Substantia nigra (tissue), 51 donors: ENCODE measurements at places on chromosomes 7 and 10.
A peak's percentile ranks its signal among the peaks of the same experiment; 100 is the strongest.

DNA sequence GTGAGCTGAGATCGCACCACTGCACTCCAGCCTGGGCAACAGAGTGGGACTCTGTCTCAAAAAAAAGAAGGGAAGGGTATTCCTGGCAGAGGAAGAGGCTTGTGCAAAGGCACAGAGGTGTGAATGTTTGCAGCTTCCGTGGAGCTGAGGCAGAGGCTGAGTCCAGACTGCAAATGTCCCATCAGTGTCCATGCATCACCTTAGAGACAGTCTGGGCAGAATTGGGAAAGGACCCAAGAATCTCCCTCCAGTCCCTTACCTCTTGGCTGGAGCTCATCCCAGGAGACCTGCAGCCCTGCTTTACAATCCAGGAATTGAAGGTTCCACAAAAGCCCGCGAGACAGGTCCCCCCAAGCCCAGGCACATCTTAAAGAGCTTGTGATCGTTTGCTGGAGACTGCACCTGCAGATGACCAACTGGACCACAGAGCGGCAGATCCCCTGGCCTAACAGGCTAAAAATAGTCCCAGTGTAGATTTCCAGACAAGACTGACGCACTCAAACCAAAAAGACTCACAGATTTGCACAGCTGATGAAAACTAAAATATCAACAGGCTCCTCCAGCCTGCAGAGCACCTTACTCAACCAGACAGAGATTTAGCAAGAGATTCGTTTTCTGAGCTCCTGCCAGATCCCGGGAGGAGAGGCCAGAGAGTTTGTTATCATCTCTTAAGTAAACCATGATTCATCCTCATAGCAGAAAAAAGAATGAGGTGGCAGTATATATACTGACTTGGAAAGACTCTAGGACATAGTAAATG, 22.9 kb upstream of the NANOS1 start:
- no peak for DNase-seq

- no peak for DNase-seq
Measured at GRCh38 chr7:30983914-30984247, 20.1 kb downstream of the GHRHR start.

GRCh38 chr10:114616516-114616915, 41.6 kb downstream of the ABLIM1 start:
- DNase-seq = no peak

DNA sequence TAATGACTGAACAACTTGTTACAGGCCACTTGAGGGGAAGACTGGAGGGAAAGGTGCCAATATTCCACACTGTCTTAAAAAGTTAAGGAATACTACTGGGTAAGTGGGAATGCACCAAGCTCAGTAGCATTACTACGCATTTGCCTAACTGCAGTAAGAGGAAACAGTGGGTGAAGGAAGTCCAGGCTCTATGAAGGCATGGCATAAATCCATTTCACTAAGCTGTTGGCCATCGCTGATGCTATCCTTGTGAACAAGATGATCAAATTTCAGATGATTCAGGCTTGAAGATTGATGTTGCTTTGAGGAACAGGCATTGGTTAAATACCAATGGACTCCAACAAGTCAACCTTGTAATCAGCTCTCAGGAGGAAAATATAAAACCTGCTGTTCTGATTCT, 44.2 kb upstream of the TES start:
- DNase-seq = no peak

- DNase-seq = peak; percentile 67
Measured at GRCh38 chr10:123009105-123009820, 457 bp downstream of the ACADSB start.

DNA sequence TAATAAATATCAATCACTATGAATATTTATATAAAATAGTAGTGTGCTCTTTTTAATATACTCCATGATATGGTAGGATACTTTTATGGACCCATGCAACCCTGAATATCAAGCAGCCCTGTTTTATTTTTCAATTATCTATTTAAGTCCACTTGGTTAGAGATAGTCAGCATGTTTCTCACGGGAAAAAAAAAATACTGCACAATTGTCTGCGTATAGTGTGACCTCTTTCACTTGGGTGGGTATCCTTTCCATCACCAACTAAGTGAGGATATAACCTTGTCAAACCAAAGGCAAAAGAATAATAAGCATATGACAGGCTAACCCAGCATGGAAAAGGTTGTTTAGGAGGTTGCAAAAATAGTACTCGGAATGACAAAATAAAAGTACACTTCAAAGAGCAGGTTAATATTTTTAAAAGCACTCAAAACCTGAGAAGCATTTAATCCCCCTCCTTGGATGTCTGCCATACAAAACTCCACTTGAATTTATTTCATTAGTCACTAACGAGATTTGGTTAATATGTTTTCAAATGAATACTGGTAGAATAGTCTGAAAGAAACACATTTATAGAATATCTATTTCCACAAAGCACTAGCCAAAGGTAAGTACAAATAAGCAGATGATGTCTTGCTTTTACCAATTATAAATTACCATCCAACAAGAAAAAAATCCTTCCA, 76.5 kb downstream of the IMMP2L start:
- DNase-seq = no peak

DNA sequence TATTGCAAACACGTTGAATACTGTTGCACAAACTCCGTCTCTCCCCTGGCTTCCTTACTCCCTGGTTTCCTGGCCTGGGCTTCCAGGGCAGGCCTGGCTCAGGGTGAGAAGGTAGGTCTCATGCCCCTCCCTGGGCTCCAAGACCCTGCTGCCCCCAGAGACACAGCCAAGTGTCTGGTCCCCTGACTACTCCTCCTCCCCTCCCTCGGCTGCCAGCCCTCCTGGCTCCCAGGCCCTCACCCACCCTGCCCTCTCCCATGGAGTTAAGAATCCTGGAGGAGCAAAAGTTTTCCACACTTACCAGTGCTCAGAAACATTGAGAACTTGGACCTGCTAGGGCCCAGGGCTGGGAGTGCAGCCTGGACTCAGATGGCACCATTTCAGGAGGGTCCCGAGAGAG, 47.2 kb upstream of the RABGEF1 start:
- DNase-seq = no peak

DNA sequence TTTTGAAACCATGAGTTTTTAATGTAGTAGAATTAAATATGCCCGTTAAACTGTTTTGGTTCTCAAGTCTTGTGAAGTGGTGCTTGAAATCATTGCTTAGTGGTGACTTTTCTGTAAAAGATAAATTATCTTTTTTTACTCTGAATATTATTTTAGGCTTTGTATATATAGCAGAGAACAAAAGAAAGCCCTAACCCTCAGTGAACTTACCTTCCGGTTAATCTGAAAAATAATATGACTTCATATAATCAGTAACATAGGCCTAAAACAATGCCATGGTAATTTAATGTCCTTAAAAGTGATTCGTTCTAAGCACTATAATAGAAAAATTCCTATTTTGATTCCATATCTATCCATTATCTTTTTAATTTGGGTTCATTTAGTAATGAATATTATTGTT, 21.8 kb downstream of the AKAP9 start:
- DNase-seq = no peak

DNA sequence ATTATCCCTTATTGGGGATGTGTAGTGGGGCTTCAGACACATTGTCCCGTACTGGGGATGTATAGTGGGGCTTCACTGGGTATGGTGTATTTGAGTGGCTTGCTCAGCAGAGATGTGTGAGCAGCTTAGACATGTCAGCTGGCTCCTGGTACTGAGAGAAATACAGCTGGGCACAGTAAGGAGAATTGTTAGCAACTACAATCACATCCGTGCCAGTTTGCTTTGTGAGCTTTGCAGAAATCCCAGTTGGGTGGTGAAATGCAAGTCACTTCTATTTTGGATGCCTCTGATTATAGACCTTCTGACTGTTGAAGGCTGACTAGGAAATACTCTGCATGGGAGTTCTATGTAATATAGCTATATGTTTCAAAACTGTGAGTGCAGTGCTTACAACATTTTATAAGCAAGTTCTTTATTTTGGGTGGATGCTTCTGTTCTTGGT, 10.8 kb downstream of the CCNY start:
- DNase-seq = peak; percentile 82

DNA sequence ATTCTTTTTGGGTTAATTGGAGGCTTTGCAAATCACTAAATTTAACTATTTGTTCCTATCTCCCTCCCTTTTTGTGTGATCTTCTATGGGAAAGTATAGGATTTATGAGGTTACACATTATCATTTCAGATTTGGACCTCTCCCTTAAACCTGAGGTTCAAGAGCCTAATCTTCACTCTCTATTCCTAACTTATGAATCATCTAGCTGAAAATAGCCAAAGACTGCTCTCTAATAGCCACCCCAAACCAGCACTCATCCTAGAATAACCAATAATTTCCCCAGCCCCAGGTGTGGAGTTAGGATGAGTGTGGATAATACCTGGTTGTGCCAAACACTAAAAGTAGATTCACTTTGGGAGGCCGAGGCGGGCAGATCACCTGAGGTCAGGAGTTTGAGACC, 499.2 kb downstream of the GFRA1 start:
- no peak for DNase-seq

- no peak for DNase-seq
Measured at GRCh38 chr10:49375611-49376010, 20.3 kb downstream of the DRGX start.

- DNase-seq = no peak
Measured at GRCh38 chr7:11843113-11843765, 11.2 kb upstream of the THSD7A start.

DNA sequence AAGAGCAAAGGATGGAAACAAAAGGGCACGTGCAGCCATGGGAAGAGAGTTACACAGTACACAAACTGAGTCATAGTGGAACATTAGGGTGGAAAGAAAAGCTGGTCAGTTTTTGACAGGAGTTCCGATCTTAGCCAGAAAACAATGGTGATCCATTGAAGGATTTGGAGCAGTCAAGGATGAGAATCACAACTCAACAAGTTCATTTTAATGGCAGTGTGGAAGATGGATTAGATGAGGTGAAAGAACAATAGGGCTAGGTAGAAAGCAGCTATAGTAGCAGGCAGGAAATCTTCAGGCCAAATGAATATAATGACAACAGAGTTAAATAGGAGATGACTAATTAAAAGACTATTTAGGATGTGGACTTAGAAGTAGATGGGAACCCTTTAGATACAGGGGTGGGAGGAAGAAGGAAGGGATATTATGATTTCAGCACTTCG, 136.3 kb downstream of the DOCK4 start:
- DNase-seq = no peak

GRCh38 chr10:111072232-111072631, 4.6 kb upstream of the ADRA2A start:
- DNase-seq = no peak

DNA sequence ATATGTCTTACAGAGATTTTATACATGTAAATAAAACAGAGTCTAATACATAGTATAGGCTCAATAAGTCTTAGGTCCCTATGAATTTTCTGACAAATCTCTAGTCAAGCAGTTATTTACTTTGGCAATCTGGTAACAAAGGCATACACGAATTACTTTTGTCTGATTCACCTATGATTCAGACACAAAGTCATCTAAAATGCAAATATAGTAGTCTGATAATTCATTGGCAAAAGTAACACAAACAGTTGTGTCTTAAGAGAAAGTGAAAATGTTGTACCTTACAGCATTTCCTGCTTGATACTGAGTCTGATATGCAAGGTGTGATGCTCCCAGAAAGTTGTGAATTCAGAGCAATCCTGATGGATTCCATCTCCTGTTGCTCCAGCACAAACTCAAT, 209.4 kb upstream of the PRSS1 start:
- DNase-seq = no peak

DNA sequence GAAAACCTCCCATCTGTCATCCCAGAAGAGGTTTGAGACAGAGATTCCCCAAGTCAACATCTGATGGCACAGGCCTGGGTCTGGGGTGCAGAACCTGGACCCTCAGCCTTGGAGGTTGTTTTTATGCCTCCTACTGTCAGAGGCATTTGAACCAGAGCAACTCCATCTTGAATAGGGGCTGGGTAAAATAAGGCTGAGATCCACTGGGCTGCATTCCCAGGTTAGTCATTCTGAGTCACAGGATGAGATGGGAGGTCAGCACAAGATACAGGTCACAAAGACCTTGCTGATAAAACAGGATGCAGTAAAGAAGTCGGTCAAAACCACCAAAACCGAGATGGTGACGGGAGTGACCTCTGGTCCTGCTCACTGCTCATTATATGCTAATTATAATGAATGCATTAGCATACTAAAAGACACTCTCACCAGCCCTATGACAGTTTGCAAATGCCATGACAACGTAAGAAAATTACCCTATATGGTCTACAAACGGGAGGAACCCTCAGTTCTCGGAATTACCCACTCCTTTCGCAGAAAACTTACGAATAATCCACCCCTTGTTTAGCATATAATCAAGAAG, 92.0 kb downstream of the ITGA8 start:
- DNase-seq = no peak

DNA sequence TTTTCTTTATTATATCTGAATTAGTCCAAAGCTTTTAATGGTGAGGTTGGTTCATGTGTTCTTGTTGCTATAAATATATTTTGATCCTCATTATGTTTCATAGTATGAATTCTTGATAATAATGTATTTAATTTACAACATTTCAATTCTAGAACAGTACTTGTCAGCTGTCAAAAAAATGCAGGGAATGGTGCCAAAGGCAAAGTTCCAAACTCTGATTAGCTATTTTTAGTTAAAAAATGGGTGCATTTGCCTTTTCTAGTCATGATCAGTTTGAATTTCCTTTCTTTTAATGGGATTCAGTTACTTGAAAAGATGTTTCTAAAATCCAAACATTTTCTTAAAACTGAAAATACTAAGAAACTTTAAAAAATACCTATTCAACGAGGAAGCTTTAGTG, 49.6 kb downstream of the ANKIB1 start:
- DNase-seq = no peak

- DNase-seq = no peak
Measured at GRCh38 chr7:100546926-100547800, 8.2 kb downstream of the AGFG2 start.
